CD4-positive, alpha-beta T cell treated with Interleukin-15 for 4 hours (primary cell): ENCODE measurements at places on chromosomes 7 and 10.
A peak's percentile ranks its signal among the peaks of the same experiment; 100 is the strongest.

GRCh38 chr7:141208539-141208938 lies 134.7 kb downstream of the TMEM178B start:
- no peak for DNase-seq

GRCh38 chr7:74217455-74218342 lies 7.9 kb downstream of the LAT2 start:
- no peak for DNase-seq

DNA sequence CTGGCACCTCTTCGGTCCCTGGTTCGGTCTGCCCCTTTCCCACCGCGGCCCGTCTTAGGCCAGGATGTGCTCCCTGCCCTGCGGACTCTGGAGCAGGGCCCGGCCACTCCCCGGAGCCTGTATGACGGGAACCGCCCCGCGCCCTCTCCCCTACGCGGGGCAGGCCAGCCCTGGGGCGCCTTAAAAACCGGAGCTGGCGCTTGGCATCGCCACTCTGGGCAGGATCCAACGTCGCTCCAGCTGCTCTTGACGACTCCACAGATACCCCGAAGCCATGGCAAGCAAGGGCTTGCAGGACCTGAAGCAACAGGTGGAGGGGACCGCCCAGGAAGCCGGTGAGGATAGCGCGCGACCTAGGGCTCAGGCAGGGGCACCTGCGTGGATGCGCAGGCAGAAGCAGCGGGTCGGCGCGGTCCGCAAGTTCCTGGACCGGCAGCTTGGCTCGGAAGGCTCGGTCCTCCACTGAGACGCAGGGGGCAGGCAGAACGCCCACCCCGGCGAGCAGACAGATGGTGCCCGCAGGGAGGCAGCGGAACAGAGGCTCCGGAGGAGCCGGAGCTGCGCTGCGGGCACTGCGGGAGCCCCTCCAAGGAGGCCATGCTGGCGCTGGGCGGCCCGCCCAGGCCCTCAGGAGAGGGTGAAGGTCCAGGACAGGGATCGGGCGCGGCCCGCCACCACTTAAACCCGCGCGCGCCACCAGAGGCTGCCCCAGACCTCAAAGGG lies at the start of gene ADIRF:
TSS of gene ADIRF (plus strand) at position 212 of the 723 bp plus-strand sequence. CDS start at position 275, 63 bp downstream.
- no peak for DNase-seq

GRCh38 chr7:85641331-85641730 lies 454.5 kb upstream of the SEMA3D start:
- DNase-seq: no peak

- DNase-seq: no peak
These were observed 434.4 kb downstream of the AUTS2 start for GRCh38 chr7:70032649-70033048.

GRCh38 chr10:51074238-51075028 lies at the start of gene PRKG1:
PRKG1 (plus strand) TSS chr10:51074487.
- no peak for DNase-seq

- DNase-seq: peak; percentile 84
These were observed 42.8 kb downstream of the GRB10 start for GRCh38 chr7:50739744-50740435.

- DNase-seq: no peak
These were observed 30.4 kb downstream of the ZNF92 start for GRCh38 chr7:65404020-65404419.

DNA sequence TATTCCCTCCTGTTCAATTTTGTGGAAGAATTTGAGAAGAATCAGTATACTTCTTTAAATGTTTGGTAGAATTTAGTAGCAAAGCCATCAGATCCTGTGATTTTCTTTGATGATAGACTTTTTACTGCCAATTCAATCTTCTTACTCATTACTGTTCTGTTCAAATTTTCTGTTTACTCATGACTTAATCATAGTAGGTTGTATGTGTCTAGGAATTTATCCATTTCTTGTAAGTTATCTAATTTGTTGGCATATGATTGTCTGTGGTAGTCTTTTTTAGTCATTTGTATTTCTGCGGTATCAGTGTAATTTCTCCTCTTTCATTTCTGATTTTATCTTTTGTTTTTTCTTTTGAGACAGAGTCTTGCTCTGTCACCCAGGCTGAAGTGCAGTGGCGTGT lies 87.4 kb downstream of the CCDC3 start:
- no peak for DNase-seq

- DNase-seq: peak; percentile 58
These were observed 7.7 kb downstream of the ZSCAN25 start for GRCh38 chr7:99624484-99624883.

DNA sequence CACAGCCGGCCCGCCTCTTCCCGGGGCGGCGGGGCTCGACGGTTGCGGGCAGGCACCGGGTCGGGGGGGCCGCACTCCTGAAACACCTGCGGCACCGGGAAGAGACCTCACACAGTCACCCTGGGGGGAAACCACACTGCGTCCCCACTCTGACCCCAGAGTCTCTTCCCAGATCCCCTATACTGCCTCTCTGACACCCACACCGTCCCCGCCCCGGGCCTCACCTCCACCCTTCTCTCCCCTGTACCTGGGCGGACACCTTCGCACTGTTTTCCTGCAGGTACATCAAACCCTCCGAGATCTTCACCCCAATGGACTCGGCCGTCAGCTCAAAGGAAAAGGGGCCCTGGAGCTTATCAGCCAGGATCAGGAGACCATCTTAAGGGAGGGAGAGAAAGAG lies 3.4 kb upstream of the GAL3ST4 start:
- no peak for DNase-seq

DNA sequence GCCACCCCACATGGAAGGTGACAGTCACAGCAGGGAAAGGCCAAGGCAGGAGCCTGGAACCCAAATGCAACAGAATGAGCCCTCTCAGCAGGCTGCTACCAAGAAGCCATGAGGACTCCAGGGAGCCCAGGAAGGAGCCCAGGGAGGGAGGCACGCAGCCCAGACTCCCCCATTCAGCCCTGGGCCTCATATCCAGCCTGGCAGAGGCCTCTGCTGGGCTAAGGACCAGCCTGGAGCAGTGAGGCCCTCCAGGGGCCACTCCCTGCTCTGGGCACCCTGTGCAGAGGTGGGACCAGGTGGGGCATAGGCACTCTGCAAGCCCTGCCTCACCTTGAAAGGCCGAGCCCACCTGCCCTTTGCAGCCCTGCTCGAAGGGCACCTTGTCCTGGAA lies 25.8 kb upstream of the ZNF488 start:
- no peak for DNase-seq

DNA sequence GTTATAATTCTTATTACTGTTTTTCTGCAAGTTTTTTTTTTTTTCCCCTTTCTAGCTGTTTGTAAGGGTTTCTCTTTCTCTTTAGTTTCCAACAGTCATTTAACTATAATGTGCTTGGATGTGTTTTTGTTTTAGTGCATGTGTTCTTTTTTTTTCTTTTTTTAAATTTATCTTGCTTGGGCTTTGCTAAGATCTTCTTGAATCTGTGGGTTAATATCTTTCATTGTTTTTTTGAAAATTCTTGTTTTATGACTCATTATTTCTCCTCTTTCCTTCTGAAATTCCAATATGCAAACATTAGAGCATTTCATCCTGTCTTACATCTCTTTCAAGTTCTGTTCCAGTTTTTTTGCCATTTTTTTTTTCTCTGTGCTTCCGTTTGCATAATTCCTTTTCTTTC lies 5.7 kb upstream of the HK1 start:
- DNase-seq: no peak

GRCh38 chr10:19628767-19629560 lies 187.3 kb upstream of the PLXDC2 start:
- DNase-seq: no peak

GRCh38 chr7:35802102-35802466 lies 1.2 kb downstream of the SEPTIN7 start:
- DNase-seq: no peak

DNA sequence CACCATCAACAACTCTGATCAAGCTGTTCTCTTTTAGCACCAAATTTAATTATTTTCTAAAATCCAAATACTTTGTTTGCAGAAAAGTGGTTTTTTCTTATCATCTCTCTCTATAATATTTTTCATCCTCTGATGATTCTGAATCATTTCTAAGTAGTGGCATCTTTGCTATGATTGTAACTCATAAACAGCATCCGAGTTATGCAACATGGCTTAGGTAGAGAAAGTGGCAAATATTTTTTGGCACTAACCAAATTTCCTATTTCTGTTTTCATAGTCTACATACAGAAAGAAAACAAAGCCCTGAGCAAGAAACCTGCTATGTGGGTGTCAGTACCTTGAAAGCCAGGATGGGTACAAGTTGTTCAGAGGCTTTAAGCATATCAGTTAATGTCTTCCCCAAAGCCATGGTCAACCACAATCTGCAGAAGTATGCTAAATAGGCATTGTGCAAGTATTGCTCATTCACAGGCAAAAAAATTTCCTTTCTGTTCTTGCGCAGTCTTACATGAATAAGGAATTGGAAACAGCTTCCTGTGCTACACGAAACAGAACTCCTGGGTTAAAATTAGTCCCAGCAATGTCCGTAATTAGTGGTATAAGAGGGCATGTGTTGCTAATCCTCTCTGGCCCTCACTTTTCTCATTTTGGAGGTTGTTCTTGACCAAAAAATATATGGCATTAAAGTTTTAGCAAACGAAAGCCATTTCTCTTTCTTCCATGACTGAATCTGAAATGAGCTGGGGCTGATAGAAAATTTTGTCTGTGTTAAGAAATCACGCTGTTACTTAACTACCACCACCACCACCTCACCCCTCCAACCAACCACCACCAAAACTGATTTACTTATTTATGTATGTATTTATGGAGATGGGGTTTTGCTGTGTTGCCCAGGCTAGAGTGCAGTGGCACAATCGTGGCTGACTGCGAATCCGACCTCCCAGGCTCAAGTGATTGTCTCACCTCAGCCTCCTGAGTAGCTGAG lies 325.6 kb upstream of the MAGI2 start:
- DNase-seq: no peak

DNA sequence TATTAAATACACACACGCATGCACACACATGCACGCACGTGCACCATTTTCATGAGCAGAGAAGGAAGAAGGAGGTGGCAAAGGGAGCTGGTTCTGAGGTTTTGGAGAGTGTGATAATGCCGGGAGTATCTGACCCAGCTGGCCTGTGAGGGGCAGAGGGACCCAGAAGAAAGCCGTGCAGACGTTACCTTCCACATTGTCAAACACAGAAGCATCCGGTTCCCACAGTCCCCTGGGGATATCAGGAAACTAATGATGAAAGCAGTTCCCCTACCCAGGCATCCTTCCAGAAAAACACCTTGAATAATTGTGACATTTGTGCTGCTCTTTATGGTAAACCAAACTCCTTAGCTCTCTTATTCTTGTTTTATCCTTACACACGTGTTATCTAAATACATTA lies 85.7 kb upstream of the FAM180A start:
- DNase-seq: no peak

- no peak for DNase-seq
These were observed 171.0 kb upstream of the TRIM24 start for GRCh38 chr7:138289082-138289481.

DNA sequence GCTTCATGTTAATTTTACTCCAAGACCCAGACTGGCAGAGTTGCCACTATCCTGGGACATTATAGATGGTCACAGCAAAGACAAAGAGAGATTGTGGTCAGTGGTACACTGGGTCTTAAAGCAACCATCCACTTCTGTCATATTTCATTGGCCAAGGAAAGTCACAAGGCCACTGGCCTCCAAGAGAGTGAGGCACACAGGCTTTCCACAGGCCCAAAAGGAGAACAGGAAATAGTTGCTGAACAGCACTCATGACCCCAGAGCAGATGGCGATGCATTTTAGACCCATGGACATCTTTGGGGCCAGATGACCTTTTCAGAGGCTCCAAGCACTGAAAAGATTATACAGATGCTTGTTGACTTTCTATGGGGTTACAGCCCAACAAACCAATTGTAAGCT lies 97.4 kb downstream of the ARID5B start:
- DNase-seq: no peak

DNA sequence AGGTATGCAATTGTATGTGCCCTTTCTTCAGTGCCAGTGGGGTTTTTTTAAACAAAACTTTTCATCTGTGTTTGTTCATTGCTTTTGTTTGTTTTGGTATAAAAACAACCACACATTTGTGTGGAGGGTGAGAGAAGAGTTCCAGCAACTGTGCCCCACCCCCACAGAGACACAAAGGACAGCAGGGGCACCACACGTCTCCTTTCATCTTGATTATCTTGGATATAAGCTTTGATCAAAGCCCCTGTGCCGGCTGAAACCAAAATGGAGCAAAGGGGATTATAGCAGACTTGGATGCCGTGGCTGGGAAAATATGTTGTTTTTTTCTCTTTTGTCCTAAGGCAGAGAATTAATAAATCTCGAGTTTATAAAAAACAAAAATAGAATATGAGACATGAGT lies 111.8 kb upstream of the RSU1 start:
- no peak for DNase-seq

GRCh38 chr10:103416436-103417147 lies 20.2 kb downstream of the PDCD11 start:
- peak; percentile 70 for DNase-seq

- no peak for DNase-seq
These were observed 25.8 kb downstream of the DENND10 start for GRCh38 chr10:119129721-119130120.

GRCh38 chr7:105935250-105935649 lies 27.8 kb upstream of the CDHR3 start:
- no peak for DNase-seq

- DNase-seq: no peak
These were observed 152.5 kb upstream of the GHITM start for GRCh38 chr10:83986800-83987199.

DNA sequence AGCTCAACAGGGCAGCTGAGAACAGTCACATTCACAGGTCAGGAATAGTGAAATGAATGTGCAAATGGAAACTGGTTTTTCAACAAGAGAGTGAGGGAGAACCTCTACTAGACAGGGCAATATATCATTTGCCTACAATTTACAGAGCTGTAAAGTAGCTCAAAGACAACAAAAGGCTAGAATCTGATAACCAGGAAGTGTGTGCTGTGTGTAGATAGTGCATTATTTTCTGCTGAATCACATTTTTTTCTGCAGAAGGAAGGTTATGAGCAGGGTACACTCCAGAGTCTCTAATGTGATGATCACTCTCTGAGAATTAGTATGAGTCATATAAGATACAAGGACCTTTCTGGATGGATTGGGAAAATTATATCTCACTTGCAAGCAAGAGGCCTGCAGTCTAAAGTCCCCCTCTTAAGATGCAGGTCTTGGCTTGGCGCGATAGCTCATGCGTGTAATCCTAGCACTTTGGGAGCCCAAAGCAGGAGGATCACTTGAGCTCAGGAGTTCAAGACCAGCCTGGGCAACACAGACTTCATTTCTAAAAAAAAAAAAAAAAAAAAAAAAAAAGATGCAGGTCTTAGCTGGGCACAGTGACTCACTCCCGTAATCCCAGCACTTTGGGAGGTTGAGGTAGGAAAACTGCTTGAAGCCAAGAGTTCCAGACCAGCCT lies 59.9 kb upstream of the COBL start:
- DNase-seq: no peak

- DNase-seq: peak; percentile 17
These were observed 80.3 kb upstream of the SCIN start for GRCh38 chr7:12490107-12490688.

- DNase-seq: no peak
These were observed 265.9 kb upstream of the NRP1 start for GRCh38 chr10:33600381-33600780.

- no peak for DNase-seq
These were observed 11.3 kb downstream of the COL26A1 start for GRCh38 chr7:101373812-101374614.
